ENCODE measurements at places on chromosomes 11 and 22.

DNA sequence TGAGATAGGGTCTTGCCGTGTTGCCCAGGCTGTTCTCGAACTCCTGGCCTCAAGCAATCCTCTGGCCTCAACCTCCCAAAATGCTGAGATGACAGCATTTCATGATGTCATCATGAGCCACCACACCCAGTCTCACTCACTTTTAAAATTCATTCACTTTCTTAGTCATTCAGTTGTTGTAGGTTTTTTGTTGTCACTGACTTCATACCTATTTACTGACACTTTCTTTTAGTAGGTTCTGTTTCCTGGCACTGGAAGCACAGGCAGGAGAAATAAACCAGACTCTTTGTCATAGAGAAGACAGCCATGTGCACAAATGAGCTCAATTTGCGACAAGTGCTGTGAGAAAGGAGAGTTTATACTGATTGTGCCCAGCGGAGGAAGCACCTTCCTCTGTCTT lies 10.5 kb downstream of the ART5 start:
- DNase-seq: no peak

- DNase-seq: no peak
Measured at GRCh38 chr11:71281204-71281603, 28.8 kb upstream of the SHANK2 start.

DNA sequence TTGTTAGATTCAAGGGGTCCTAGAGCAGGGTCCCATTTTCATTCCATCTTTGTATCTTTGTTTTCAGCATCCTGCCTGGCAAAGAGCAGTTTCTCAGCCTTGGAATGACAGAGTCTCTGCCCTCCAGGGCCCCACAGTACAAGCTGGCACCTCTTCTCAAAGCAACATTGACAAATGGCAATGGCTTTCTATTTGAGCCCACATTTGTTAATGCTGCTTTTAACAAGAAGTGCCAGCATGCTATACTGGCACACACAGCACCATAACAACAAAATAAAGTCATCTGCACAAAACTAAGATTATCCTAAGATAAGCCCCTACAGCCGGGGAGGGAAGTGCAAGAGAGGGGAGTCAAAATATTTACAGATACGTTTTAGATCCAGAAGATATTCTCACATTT lies 309.7 kb upstream of the C11orf87 start:
- no peak for DNase-seq

GRCh38 chr11:89175796-89176195 lies 1.9 kb upstream of the TYR start:
- no peak for DNase-seq

- no peak for DNase-seq
Measured at GRCh38 chr22:31626427-31627150, 35.4 kb downstream of the PISD start.

DNA sequence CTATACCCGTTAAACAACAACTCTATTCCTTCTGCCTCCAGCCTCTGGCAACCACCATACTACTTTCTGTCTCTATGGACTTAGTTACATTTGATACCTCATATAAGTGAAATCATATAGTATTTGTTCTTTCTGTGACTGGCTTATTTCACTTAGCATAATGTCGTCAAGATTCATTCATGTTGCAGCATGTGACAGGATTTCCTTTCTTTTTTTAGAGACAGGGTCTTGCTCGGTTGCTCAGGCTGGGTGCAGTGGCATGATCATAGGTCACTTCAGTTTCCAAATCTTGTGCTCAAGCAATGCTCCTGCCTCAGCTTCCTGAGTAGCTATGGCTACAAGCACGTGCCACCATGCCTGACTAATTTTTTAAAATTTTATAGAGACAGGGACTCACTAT lies 29.4 kb upstream of the SORL1 start:
- no peak for DNase-seq

GRCh38 chr11:45852018-45852711 lies 4.9 kb downstream of the CRY2 start:
- DNase-seq: no peak

DNA sequence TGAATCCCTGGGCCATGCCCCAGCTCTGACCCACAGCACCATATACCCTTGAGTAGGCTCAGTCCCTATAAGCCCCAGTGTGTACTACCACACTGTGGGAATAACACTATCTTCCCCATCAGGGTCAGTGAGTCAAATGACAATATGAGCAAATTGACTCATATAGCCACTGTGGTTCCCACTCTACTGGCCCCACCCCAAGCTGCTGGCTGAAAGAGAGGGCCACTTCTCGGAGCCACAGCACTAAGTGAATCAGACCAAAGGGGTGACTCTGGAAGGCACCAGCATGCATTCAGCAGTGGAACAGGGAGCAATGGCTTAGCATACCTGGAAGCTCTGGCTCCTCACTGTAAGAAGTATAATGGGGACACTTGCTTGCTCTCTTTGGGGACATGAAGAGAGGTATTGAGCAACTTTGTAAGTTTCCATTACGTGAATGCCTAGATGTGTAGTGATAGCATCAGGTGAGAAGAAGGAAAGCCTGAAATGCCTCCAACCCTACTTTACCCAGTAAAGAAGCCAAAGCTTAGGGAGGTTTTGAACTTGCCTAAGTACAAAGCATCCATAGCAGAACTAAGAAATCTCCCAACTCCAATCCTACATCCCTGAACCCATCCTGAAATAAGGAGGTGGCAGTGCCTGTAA lies 13.5 kb downstream of the CD59 start:
- no peak for DNase-seq

GRCh38 chr11:85663080-85663752 lies 1.7 kb downstream of the CREBZF start:
- DNase-seq: no peak

DNA sequence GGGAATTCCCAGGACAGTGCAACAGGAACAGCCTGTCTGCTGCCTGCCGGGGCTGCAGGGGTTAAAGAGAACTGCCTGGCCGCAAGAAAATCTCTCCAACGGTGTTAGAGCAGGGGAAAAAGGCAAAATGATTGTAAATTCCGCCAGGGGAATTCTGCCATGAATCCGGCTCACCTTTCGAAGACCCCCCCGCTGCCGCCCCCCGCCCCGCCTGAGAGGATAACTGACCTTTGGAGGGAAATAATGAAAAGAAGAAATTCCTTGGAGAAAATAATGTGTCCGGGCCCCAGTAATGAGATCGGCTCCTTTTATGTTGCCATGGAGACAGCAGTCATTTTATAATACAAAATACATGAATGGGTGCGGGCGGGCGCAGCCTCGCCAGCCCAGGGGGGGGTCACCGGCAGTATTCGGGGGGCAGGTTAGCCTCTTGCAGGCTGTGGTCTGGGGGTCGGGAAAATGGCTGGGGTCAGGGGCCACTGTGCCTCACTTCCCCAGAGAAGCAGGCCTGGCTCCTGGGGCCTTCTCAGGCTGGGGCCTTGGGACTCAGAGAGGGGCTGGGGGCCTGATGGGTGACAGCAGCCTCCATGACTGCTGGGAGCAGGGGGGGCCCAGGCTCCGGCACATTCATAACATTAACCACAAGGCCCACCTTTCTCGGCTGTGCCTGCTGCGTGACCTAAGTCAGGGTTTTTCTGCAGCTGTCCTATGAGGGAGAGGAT lies 228.1 kb downstream of the MN1 start:
- DNase-seq: no peak
